Hematopoietic multipotent progenitor cell treated with erythropoietin and hydrocortisone succinate and interleukin-3 and kit ligand, for 6 days (in vitro differentiated cells): ENCODE measurements at places on chromosomes 2 and 18.

DNA sequence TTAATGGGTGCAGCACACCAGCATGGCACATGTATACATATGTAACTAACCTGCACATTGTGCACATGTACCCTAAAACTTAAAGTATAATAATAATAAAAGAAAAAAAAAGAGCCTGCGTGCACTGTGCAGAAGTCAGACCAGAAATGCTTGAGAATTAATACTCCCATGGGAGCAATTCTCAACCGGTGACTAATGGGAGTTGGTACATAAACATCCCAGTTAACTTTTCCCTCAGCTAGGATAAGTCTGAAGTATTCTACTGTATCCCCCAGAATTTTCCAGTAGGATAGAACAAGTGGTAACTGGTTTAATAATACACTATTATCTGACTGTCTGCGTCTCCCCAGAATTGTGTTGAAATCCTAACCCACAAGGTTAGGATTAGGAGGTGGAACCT lies 113.6 kb upstream of the COL5A2 start:
- DNase-seq, result no peak

DNA sequence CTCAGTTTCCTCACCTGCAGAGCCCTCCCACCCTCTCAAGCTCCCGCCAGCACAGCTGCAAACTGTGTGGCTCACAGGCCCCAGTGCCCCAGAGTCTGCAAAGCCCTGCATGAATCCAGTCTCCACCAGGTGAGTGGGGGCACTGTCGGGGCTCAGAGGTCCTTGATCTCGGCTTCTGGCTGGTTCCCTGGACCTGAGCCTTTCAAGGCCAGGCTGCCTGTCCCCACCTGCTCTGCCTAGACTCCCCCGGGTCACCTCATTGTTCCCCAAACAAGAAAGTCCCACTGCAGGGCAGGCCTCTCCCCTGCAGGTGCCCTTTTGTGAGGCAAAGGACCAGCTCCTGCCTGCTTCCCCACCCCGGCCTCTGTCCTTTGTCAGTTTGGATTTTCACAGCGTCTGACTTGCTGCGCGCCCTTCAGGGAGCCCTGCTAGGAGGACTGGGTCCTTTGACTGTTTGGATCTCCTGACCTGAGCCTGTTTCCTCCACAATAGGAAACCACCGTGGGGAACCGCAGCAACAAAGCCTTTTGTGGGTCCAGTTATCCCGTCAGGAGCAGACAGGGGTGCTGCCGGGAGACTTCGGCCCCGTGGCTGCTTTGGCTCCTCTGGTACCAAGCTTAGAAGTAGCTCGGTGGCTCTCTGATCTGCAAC lies 200.5 kb upstream of the HDAC4 start:
- no peak for DNase-seq

DNA sequence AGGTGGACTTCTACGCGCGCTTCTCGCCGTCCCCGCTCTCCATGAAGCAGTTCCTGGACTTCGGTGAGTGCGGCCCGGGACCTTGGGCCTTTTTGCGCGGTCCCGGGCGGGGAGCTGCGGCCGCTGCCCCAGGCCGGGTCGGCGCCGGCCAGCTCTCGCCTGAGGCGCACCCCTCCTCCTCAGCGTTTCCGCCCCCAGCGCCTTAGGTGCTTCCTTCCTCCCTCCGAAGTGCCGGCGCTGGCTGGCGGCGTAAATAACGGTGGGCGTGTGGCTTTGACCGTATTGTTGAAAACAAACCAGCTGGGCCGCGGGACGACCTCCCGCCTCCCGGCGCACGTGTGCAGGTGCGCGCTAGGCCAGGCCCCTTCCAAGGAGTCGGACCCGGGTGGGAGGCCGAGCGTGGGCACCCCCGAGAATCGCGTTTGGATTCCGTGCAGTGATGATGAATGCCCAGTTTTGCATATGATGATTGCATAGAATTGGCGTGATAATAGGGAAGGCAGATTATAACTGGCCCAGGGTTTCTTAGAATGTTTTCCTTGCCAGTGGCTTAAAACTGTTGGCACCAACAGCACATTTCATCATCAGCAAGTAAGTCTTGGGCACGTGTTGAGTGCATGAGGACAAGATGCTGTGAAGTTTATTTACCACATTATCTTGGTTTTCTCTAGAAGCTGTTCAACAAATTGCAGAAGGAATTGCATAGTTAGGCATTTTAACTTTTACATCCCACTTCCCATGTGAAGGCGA lies 569 bp downstream of the PDK1 start:
- peak; percentile 83 for DNase-seq

DNA sequence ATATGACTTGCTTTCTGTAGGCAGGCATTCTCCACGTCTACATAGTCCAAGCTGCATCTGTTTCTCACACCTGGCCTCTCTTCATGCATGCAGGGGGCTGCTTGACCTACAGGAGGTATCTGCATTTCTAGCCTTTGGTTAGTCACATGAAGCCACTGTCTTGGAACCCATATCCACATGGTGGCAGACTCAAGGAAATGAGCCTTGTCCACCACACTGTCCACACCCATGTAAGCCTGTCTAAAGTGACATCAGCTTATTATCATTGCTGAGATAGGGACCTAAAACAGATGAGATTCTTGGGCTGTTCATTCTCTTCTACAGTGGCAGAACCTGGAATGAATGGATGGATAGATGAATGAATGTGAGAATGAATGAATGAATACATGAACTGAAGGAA lies 160.4 kb downstream of the DOCK10 start:
- no peak for DNase-seq

GRCh38 chr18:32919799-32920198 lies 147.0 kb upstream of the KLHL14 start:
- peak; percentile 73 for DNase-seq

DNA sequence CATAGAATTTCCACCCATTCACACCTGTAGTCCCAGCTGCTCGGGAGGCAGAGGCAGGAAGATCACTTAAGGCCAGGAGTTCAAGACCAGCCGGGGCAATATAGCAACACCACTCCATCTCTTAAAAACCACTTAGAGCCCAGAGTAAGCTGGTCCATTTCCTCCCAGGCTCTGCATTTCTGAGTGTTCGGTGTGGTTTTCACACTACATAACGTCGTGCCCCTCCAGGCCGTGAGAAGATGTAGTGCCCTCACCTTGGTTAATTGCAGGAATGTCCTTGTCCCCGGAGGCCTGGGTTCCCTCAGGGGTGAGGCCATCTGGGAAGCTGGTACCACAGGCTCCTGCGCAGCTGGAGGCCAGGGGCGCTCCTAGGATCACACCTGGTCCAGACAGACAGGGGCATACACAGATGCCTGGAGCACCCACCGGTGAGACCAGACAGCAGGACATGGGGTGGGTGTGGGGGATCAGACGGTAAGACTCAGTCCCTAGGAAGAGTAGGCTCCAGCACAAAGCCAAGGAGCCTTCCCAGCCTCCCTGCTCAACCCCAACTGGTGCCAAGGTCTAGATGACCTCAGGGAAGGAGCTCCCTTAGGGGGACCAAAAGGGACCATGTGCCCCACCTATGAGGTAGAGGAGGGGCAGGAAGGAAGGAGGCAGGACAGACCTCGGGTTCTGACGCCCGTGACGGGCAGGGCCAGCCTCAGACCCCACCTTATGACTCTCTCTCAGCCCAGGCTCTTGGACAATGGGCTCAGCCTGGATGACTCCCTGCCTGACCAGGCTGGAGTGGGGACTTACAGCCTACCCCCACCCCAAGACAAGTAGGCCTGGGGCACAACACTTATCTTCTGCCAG lies 752 bp downstream of the ASTL start:
- DNase-seq, result no peak

- DNase-seq, result peak; percentile 61
Observed at GRCh38 chr2:98822301-98823164, 91.6 kb upstream of the MGAT4A start.

DNA sequence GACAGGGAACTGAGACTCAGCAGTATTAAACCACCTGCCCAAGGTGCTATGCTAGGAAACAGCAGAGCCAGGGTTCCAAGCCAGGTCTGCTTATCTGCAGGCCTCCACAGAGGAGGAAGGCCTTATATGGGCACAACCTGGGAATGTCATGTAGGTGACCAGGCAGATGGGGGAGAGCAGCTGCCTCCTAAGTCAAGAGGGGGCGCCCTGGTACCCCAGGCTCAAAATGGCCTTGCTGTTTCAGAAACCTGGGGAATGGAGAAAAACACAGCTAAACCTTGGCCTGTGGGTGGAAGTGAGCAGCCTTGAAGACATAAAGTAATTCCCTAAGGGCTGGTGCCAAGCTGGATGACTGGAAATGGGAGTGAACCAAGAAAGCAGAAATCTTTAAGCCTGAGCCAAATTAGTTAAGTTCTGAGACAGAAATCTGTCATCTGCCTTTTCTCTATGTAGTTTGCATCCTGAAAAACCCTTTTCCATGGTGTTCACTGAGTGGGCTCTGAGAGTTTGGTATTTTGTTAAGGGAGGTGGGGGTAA lies 79.1 kb downstream of the MAPK4 start:
- DNase-seq, result no peak

- no peak for DNase-seq
Observed at GRCh38 chr2:152086231-152086630, 12.6 kb downstream of the CACNB4 start.

GRCh38 chr2:184920451-184920965 lies 322.2 kb downstream of the ZNF804A start:
- DNase-seq, result no peak

DNA sequence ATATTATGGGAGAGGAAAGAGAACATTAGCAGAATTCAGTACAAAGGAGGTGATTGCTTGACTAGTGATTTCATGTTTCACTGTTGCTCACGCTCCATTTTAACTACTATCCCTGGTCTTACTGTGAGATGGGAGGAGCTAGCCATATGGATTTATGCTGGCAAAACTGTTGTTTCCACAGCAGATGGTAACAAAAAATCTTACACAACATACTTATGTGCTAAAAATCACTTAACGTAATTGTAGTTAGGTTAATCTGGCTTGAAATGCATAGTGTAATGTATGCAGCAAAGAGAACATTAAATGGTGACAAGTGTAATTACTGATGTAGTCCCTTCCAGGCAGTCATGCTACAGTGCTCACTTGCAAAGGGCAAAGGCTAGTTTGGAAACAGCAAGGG lies 155.6 kb upstream of the LYPD1 start:
- no peak for DNase-seq

GRCh38 chr2:219207884-219208740 lies 1.5 kb downstream of the ZFAND2B start:
- DNase-seq, result peak; percentile 31

DNA sequence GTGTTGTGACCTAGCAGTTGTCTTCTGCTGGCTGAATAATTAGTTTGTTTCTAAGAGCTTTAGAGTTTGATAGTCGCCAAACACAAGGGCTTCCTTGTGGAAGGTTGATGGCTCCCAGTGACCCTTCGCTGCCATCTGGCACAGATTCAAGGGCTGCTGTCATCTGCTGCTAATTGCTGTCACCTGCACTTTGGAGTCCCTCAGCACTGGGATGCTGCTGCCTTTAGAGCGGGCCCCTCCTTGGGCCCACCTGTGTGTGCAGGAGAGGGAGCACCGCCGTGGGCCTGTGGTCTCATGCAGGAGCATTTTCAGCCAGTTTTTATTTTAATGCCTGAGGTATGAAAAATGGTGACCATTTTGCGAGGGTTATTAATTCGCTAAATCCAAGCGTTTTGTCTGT lies 154.0 kb upstream of the NFATC1 start:
- DNase-seq, result no peak

DNA sequence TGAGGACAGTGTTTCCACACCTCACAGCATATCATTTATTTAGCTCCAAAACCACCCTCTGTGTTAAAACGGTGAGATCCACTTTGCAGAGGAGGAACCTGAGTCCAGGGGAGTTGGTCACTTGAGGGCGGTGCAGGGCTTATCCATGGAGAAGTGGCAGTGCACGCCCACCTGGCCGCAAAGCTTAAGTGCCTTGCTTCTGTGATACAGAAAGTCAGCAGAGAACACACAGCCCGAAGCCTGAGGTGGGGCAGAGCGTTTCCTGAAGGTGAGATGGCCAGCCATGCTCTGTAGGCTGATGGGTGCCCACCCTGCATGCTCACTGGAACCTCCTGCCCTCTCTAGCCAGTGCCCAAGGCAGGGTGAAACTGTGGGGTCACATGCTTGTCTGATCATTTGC lies 87.3 kb downstream of the SH3RF3 start:
- no peak for DNase-seq

GRCh38 chr18:21099442-21099841 lies 12.2 kb downstream of the ROCK1 start:
- DNase-seq, result no peak

GRCh38 chr2:211649331-211649730 lies 889.3 kb downstream of the ERBB4 start:
- no peak for DNase-seq

GRCh38 chr2:216002101-216002678 lies 11.2 kb downstream of the MREG start:
- DNase-seq, result peak; percentile 75

- DNase-seq, result no peak
Observed at GRCh38 chr2:96218508-96219131, 10.0 kb upstream of the STARD7 start.

GRCh38 chr18:8811115-8811514 lies 105.8 kb downstream of the MTCL1 start:
- no peak for DNase-seq

DNA sequence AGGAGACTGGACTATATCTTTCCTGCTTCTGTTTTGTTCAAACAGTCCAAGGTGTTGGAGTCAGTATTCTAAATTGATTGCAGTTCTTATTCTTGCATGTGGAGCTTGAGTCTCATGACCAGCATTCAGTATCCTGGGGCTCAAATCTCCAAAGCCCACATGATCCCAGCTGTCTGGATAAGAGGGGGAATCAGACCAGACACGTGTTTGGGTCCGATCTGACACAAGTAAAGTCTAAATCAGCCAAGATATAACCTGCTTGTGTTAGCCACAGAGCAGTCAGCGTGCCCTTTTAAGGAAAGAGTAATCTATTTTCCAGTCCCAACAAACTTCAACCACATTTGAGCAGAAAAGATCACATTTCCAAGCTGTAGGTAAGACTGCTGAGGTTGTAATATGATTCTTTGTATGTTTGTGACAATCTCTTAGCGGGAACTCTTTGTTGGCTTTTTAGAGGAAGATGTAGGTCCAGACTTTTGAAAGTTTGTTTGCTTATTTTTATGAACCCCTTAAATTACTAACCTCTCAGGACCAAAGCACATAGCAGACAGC lies 334.6 kb downstream of the SLC4A3 start:
- DNase-seq, result no peak

DNA sequence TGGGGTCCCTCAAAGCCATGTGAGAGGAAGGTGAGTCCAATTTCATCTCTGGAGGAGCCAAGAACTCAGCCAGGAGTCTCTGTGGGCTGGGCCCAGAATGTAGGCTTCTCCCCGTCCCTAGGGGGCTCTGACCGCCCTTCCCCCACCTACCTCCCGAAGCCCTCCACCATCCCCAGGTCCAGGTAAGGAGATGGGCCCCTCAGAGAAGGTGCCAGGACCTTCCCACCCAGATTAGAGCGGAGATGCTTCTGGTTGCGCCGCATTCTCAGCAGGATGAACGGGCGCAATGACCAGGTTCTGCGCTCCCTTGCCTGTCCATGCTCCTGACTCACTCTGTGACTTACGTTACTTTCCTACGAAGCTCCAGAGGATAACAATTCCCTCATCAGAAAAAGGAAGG lies 23.0 kb downstream of the ST8SIA5 start:
- no peak for DNase-seq

- DNase-seq, result no peak
Observed at GRCh38 chr2:231305221-231305620, 90.3 kb upstream of the B3GNT7 start.
